H9 (cell line): ENCODE measurements at places on chromosomes 2 and 18. TPM values are rescaled to one million over a fixed set of nuclear protein-coding genes. Genes with fewer than 3 reads are reported as not detected.

The RESP18 gene
- not detected in 2 replicates for total RNA-seq

The ACMSD gene
- total RNA-seq = not detected in 2 replicates

The RAB6D gene
- 0.18 TPM in 1 of 2 replicates, not detected in the other for total RNA-seq

The EN1 gene
- not detected in 2 replicates for total RNA-seq

The USP34 gene
- 84.3 and 93.9 TPM in 2 replicates for total RNA-seq

The KCNG3 gene
- 16.5 and 17.0 TPM in 2 replicates for total RNA-seq

DNA sequence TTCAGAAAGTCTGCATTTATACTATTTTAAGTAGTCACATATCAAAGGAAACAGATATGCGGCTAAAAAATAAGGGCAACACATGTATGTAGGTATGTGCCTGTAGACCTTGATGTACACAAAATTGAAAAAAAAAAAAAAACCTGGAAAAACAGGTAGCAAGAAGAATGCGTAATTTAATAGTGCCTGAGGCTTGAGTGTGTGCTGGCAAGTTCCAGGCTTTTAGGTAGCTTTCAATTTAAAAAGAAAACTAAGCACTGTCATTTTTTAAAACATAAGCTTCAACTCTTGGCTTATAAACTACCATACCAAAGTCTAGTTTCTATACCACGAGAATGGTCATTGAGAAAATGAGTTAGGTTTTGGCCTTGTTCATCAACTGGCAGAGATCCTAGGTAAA lies 72.3 kb downstream of the OTX1 start:
- no peak for DNase-seq
- no peaks in the 10 kb centered on the region for H3K4me1 ChIP-seq
- H3K27ac ChIP-seq = no peak overlapping the region
- H3K4me3 ChIP-seq = no peak overlapping the region
- H3K27me3 ChIP-seq = no peaks in the 10 kb centered on the region

- peaks cover 53% of the 10 kb centered on the region for H3K36me3 ChIP-seq
- no peaks in the 10 kb centered on the region for H3K4me1 ChIP-seq
- H3K27ac ChIP-seq = no peak overlapping the region
- H3K27me3 ChIP-seq = no peaks in the 10 kb centered on the region
Observed at GRCh38 chr2:239139566-239139965, 261.3 kb downstream of the HDAC4 start.

DNA sequence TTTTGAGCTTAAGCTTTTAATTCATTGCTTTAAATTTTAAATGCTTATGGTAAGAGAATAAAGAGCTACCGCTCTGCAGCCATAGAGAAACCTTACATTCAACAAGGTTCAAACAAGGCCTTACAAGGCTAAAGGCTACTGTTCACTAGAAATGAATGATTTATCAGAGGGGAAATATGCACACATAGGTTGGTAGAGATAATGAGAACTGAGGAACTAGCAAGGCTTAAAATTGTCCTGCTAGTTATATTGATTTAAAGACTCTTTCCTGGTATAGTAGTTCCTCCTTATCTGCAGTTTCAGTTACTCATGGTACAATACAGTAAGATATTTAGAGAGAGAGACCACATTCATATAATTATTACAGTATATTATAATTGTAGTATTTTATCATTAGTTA lies 193.4 kb downstream of the WDR7 start:
- no peaks in the 10 kb centered on the region for H3K27me3 ChIP-seq
- peaks cover 4% of the 10 kb centered on the region; the same call in 2 of the 3 replicates for H3K36me3 ChIP-seq
- H3K4me1 ChIP-seq = no peaks in the 10 kb centered on the region
- no peak overlapping the region for H3K27ac ChIP-seq
- no peak for DNase-seq

DNA sequence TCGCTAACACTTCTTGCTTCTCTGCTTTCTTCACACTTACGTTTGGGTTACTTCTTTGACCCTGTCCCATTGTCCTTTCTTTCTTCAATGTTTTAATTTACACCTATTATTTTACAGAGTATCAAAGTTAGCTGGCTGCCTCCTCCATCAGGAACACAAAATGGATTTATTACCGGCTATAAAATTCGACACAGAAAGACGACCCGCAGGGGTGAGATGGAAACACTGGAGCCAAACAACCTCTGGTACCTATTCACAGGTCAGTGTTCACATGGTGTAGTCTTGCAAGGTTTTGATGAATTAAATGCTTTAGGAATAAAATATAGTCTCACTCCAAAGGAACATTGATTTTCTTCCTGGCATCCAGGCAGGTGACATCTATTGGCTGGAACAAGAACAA lies 919.0 kb downstream of the MBD2 start:
- no peaks in the 10 kb centered on the region for H3K27me3 ChIP-seq
- no peak for DNase-seq
- H3K4me1 ChIP-seq = no peaks in the 10 kb centered on the region

GRCh38 chr2:237281836-237282306 lies 132.1 kb downstream of the COL6A3 start:
- H3K4me1 ChIP-seq = no peaks in the 10 kb centered on the region
- no peak for DNase-seq
- H3K36me3 ChIP-seq = no peaks in the 10 kb centered on the region
- no peak overlapping the region for H3K4me3 ChIP-seq
- no peak overlapping the region for H3K27ac ChIP-seq
- H3K27me3 ChIP-seq = no peaks in the 10 kb centered on the region

DNA sequence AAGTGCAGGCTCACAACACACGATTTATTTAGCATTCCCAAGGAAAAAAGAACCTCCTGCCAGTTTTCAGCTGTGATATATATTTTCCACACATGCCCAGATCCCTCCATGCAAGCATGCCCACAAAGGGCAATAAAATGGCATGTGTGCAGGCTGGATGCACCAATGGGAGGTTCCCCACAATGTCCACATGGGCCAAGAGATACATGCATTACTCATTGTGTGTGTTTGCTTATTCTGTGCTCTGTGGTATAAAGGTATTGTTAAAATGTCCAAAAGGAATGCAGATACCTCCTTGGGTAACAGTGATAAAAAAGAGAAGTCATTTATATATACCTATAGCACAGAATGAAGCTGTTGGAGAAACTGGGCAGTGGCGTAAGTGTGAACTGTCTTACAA lies 207.4 kb downstream of the FHOD3 start:
- H3K4me3 ChIP-seq = no peak overlapping the region
- no peak for DNase-seq
- H3K4me1 ChIP-seq = no peaks in the 10 kb centered on the region
- no peaks in the 10 kb centered on the region for H3K27me3 ChIP-seq
- peaks cover 13% of the 10 kb centered on the region for H3K36me3 ChIP-seq
- H3K27ac ChIP-seq = no peak overlapping the region

DNA sequence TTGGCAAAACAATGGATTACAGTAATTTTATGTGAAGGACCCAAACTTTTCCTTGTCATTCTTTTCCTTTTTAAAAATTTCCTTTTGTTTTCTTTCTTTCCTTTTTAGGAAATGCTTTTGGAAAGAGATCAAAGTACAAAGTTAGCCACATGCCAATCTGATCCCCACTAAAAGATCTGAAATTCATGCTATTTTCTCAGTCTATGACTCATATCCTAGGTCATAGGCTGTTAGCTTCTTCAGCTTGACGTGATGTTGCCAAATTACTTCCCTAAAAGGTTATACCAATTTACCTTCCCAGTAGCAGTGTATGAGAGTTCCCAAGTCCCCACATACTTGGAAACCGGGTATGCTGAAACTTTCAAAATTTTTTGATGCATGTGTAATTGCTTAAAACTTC lies 355.3 kb downstream of the INSIG2 start:
- peaks cover 8% of the 10 kb centered on the region for H3K4me1 ChIP-seq
- no peaks in the 10 kb centered on the region for H3K27me3 ChIP-seq
- no peak overlapping the region for H3K27ac ChIP-seq
- DNase-seq = no peak
- H3K36me3 ChIP-seq = no peaks in the 10 kb centered on the region
- no peak overlapping the region for H3K4me3 ChIP-seq

GRCh38 chr2:18455236-18455862 lies 105.1 kb downstream of the RDH14 start:
- H3K27ac ChIP-seq = no peak overlapping the region
- peak; percentile 49 for DNase-seq
- no peak overlapping the region; the same call in 2 of the 3 replicates for H3K4me3 ChIP-seq
- H3K27me3 ChIP-seq = no peaks in the 10 kb centered on the region
- H3K4me1 ChIP-seq = peaks cover 6% of the 10 kb centered on the region; the same call in 1 of the 2 replicates

DNA sequence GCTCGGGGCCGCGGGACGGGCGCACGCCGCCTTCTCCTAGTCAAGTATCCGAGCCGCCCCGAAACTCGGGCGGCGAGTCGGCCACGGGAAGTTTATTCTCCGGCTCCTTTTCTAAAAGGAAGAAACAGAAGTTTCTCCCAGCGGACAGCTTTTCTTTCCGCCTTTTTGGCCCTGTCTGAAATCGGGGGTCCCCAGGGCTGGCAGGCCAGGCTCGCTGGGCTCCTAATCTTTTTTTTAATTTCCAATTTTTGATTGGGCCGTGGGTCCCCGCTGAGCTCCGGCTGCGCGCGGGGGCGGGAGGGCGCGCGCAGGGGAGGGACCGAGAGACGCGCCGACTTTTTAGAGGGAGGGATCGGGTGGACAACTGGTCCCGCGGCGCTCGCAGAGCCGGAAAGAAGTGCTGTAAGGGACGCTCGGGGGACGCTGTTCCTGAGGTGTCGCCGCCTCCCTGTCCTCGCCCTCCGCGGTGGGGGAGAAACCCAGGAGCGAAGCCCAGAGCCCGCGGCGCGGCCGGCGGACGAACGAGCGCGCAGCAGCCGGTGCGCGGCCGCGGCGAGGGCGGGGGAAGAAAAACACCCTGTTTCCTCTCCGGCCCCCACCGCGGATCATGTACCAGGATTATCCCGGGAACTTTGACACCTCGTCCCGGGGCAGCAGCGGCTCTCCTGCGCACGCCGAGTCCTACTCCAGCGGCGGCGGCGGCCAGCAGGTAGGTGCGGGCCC lies 617 bp downstream of the FOSL2 start:
- no peaks in the 10 kb centered on the region for H3K36me3 ChIP-seq
- no peak for DNase-seq
- no peak overlapping the region; the same call in 1 of the 2 replicates for H3K4me3 ChIP-seq
